ENCODE measurements at places on chromosomes 16 and 17.

GRCh38 chr17:77196251-77196650 is 55.5 kb downstream of the SEC14L1 start:
- no peak for DNase-seq

DNA sequence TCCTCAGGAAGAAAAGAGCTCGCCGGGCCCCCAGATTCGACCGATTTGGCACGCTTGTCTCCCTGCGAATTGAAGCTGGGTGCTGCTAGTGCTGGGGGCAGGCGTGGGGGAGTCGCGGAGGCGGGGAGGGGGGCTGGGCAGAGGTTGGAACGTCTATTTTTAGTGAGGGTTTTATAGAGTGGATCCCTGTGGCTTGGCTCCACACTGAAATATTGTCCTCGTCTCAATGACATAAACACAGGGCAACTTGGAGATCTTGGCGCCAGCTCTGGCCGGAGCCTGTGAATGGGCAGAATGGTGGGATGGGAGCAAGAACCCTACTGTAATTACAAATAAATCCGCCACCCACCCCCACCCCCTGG is 15.7 kb upstream of the NOG start:
- no peak for DNase-seq

DNA sequence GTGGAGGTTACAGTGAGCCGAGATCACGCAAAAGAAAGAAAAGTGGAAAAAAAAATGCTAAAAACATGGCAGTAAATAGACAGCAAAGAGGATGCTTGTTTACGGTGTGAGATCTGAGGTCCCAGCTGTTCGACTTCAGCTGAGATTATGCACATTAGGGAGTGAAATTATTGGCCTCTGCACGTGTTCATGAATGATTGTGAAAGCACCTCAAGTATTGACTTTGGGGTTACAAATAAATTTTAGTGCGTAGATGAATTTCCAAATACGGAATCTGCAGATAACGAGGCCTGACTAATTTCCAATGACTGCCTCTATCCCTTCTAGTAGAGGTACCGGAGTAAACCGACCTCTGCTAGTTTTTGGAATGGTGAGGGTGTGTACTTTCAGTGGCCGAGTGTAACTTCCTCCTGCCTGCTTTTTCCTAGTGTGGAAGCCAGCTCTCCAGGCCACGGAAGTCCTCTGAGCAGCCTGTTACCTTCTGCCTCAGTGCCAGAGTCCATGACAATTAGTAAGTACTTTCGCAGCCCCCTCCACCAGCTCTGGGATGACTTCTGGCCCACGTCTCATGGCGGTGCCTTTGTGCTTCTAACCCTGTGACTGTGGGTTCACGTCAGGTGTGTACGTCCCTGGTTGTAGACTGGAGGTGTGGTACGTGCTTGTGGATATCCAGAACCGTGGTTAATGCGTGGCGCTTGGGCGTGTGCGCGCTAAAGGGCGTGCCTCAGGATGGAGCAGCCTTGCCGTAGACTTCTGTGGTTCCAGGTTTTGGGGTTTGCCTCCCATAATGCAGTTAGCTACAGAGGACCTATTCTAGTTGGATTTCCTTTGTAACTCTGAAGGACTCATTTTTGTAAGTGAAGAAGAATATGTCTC is 102.1 kb downstream of the SNX29 start:
- no peak for DNase-seq

- DNase-seq, result peak; percentile 16
These were observed 42.0 kb downstream of the TNFRSF13B start for GRCh38 chr17:16929757-16930520.

DNA sequence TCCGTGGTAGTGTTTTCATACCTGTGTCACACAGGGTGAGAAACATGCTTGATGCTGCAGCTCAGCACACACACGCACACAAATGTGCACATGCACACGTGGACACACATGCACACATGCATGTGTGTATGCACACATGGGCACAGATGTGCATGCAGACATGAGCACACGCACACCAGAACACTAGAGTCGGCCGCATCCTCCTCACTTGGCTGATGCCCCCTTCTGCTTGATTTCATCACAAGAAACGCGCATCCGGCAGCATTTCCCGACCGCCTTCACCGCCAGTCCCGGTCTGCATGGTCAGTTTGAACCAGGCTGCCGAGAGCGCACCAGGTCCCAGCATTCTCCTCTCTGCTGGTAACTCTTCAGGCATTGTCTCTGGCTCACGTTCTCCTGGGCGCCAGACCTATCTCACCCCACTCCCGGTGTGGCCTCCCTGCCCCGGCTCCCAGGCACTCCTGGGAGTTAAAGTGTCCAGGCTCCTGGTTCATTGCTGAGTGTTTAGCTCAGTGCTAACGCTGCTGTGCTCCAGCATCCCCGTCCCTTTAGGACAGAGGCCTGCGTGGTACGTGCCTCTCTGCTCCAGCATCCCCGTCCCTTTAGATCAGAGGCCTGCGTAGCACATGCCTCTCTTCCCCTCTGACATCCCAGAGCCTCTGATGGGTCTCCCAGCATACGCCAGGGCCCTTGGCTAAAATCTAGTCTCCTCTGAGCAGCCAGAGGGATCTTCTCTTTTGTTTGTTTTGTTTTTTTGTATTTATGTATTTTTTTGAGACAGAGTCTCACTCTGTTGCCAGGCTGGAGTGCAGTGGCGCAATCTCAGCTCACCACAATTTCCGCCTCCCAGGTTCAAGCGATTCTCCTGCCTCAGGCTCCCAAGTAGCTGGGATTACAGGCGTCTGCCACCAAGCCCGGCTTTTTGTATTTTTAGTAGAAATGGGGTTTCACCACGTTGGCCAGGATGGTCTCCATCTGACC is 16.0 kb downstream of the BAIAP2 start:
- DNase-seq, result no peak

DNA sequence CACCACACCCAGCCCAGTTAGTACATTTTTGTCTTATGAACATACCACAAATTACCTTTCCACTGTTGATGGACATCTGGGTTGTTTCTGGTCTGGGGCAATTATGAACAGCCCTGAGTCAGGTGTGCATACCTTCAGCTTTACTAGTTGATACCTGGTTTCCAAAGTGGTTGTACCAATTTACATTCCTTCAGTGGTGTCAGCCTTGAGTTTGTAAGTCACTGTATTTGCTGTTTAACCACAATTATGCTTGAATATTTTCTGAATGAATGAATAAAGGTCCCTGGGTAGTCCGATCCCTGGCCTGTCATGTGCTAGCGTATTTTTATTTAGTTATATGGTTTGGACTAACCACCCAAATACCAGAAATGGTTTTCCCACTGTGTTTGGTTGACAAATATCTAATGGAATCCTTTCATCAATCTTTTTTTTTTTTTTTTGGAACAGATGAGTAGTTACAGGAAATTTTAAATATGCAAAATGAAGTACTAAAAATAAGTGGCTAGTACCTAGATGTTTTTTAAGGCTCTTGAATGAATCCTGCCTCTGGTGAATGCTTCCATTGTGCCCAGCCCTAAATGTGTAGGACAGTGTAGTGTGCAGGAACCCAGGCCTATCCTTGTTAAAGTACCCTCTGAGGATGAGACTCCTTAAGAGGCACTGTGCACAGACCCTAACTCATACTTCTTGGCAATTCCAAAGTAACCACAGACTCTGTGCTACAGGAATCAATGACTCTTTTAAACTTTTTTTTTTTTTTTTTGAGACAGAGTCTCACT is 3.7 kb downstream of the DUSP14 start:
- DNase-seq, result no peak

DNA sequence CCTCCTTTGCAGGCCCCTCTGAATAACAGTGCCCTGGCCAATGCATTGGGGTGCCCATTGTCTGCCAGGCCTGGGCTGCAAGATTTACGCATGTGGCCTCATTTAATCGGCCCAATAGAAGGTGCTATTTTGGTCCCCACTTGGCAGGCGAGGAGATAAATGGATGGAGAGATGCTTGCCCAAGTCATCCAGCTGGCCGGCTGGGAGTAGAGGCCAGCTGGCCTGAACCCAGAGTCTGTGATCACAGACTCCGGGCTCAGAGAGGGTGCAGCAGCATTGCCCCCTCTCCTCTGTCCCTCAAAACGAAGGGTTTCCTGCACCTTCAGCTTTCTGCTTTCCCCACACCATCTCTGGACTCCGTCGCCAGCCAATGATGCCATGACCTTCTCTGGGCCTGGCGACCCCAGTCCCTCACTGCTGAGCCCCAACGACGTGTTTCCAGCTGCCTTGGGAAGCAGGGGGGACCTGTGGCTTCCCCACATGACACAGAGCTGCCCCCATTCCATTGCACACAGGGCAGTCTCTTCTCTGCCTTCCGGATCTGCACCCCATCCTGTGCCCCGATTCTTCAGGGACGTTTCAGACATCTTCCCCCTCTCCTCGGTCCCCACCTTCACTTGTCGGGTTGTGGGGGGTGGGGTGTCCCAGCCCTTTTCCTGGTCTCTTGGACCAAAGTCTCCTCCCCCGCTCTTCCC is 3.5 kb upstream of the ADGRG1 start:
- DNase-seq, result no peak

DNA sequence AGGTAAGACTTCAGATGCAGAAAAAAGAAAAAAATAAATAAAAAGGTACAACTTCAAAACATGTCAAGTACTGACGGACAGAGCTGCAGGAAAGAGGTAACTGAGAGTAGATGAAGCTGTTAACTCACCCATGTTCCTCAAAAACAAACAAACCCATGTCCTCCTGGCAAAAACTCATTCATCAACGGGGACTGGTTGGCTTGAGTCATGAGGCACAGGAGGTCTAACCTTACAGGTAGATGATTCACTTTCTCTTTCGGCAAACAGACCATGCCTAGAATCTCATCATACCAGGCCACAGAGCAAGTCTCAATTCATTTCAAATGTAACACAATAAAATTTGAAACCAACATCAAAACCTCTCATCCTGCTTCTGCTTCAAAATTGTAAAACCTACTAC is 12.3 kb upstream of the FASN start:
- no peak for DNase-seq

GRCh38 chr16:83586036-83586435 is 221.7 kb upstream of the HSBP1 start:
- no peak for DNase-seq

GRCh38 chr17:14341866-14342265 is 41.0 kb downstream of the HS3ST3B1 start:
- DNase-seq, result no peak

GRCh38 chr16:19005561-19006445 is 22.1 kb downstream of the TMC7 start:
- DNase-seq, result no peak

DNA sequence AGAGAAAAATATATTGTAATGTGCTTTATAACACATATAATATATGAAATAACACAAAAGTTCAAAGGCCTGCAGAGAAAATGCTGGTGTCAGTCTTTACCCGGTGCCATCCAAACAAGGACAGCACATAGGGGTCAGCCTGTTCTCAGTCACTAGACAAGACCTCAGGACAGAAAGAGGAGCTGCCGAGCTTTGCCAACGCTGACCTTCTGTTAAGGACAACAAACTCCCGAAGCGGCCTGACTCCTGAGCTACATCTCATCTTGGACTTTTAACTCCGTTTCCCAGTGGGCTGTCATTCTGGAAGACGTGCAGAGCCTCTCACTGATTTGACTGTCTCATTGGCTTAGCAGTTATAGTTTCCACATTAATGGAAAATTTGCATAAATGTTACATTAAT is 6.9 kb downstream of the ELAC2 start:
- DNase-seq, result no peak

GRCh38 chr16:4218202-4218601 is 23.7 kb downstream of the SRL start:
- no peak for DNase-seq

- DNase-seq, result peak; percentile 25
These were observed 65.5 kb upstream of the HSBP1 start for GRCh38 chr16:83742124-83742899.

DNA sequence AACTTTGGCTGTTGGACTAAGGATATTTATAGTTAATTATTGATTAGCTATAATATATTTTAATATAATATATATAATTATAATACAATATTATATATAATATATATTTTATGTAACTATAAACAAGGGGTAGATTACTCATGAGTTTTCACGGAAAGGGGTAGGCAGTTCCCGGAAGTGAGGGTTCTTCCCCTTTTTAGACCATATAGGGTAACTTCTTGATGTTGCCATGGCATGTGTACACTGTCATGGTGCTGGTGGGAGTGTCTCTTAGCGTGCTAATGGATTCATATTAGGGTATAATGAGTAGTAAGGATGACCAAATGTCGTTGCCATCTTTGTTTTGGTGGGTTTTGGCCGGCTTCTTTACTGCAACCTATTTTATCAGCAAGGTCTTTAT is 315.6 kb downstream of the WWOX start:
- no peak for DNase-seq

- no peak for DNase-seq
These were observed 426.9 kb downstream of the NPIPA7 start for GRCh38 chr16:16805809-16806208.

DNA sequence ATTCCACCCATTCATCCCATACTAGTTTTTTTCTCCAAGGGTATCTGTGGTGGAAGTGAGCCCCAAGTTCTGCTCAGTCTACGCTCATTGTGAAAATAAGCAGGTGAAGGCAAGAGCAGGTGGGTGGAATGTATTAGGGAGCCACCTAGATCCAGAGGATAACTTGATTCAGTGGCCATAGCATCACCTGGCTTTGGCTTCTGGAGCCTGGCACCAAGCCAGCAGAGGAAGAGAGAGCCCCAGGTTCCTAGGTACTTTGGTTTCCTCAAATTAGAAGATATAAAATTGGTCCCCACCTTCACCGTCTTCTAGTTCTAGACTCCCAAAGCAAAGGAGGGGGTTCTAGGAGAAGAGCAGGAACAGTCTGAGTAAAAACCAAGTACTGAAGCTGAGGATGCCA is 4.1 kb downstream of the FXR2 start:
- DNase-seq, result no peak

- DNase-seq, result peak; percentile 77
These were observed 727 bp downstream of the CORO7 start for GRCh38 chr16:4415538-4416199.

- DNase-seq, result no peak
These were observed 103.3 kb upstream of the NLRP1 start for GRCh38 chr17:5687646-5688045.

All from SK-N-SH (cell line).